ENCODE measurements at places on chromosomes 2 and 18. TPM values are rescaled to one million over a fixed set of nuclear protein-coding genes. Genes with fewer than 3 reads are reported as not detected.

Gene NAT8
- total RNA-seq, result not detected

Gene ALPG
- not detected for total RNA-seq

Gene VAMP5
- total RNA-seq, result 29.4 TPM

DNA sequence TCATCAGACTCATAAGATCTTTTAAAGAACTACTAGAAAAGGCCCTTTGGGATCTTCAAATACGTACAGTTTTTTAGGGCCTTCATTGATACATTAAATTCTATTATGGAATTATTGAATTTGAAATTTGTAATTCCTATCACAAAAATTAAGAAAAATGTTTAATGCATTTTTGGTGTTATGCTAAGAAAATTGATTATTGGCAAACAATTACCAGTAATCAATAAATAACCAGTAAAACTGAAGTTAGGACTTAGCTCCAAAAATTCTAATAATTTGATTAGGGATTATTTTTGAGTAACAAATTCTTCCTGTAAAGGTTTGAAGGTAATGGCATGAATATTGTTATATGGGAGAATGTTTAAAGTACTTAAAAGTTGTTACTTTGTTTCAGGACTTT lies 119.3 kb downstream of the UBR3 start:
- peaks cover 11% of the 10 kb centered on the region for H3K36me3 ChIP-seq
- no peaks in the 10 kb centered on the region for H3K27me3 ChIP-seq
- no peak for DNase-seq

- no peaks in the 10 kb centered on the region for H3K4me1 ChIP-seq
- no peak overlapping the region for H3K4me3 ChIP-seq
- H3K27me3 ChIP-seq, result peaks cover 1% of the 10 kb centered on the region
- no peak for DNase-seq
- no peak overlapping the region for H3K27ac ChIP-seq
Observed at GRCh38 chr2:179311101-179311500, 46.5 kb upstream of the SESTD1 start.

GRCh38 chr2:74328074-74328473 lies 15.1 kb downstream of the SLC4A5 start:
- no peaks in the 10 kb centered on the region for H3K4me1 ChIP-seq
- H3K27me3 ChIP-seq, result no peaks in the 10 kb centered on the region
- H3K36me3 ChIP-seq, result no peaks in the 10 kb centered on the region
- no peak overlapping the region for H3K4me3 ChIP-seq

DNA sequence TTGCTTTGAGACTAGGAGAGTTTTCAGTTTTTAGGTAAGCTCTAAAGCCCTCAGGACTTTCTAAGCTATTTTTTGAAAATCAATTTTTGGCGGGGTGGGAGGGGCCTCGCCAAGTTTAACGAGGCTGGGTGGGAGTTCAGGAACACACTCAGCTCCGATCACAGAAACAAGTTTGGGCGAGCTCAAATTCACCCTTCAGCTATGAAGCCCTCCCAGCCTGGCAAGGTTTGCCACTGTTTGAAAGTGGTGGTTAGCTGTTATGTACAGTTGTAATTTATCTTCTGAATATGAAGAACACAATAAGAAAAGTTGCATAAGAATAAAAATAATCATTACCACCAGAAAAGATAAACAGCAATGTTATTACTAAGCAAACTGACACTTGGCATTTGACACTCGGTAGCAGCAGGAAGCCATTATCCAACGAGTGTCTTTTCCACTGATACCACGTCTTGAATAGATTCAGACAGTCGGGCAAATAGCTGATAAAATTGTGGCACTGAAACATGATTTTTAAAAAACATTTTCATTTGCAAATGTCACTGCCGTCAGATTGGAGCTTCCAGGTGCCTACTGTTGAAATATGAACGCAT lies 59.8 kb downstream of the KCTD1 start:
- no peak overlapping the region for H3K27ac ChIP-seq
- no peaks in the 10 kb centered on the region for H3K36me3 ChIP-seq
- no peaks in the 10 kb centered on the region for H3K27me3 ChIP-seq
- no peak overlapping the region for H3K4me3 ChIP-seq
- DNase-seq, result no peak

DNA sequence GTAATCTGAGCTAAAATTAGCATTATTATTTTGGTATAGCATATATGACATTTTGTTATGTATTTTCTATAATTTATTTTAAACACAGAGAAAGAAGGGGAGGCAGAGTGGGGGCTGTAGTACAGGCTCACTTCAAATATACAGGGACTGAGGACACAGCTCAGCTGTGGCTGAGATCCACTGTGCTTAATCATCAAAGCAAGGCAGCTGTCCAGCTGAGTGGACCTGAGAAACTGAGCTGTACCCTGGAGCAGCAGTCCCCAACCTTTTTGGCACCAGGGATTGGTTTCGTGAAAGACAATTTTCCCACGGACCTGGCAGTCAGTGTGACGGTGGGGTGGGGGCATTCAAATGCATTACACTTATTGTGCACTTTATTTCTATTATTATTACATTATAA lies 687.2 kb downstream of the RNF144A start:
- no peak for DNase-seq
- peaks cover 12% of the 10 kb centered on the region for H3K4me1 ChIP-seq
- no peak overlapping the region for H3K27ac ChIP-seq
- no peaks in the 10 kb centered on the region for H3K36me3 ChIP-seq
- no peak overlapping the region for H3K4me3 ChIP-seq

DNA sequence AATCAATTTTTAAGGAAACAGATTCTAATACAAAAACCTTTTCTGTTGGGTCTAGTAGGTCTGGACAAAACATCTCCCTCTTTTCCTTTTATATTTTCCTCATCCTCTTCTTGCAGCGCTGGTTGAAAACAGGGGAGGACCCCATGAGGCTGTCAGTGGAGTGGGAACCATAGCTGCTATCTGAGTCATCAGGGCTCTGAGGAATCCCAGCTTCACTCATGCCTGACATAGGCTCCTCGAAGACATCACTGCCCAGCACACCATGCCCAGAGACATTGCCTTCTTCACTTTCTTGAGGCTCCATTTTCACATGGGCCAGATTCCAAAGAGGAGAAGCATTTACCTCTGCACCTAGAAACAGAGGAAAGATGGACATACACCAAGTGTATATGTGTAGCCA lies 10.0 kb downstream of the SUPT7L start:
- peak overlapping the region; percentile 23 for H3K27ac ChIP-seq
- peaks cover 16% of the 10 kb centered on the region for H3K4me1 ChIP-seq
- H3K36me3 ChIP-seq, result peaks cover 50% of the 10 kb centered on the region

- no peak overlapping the region for H3K4me3 ChIP-seq
- no peaks in the 10 kb centered on the region for H3K27me3 ChIP-seq
- no peak overlapping the region for H3K27ac ChIP-seq
Observed at GRCh38 chr2:122531290-122532071, 776.0 kb downstream of the TSN start.

- H3K4me3 ChIP-seq, result no peak overlapping the region
- H3K27ac ChIP-seq, result no peak overlapping the region
- H3K36me3 ChIP-seq, result no peaks in the 10 kb centered on the region
- no peaks in the 10 kb centered on the region for H3K4me1 ChIP-seq
- no peak for DNase-seq
Observed at GRCh38 chr18:40849886-40850285, 1105.1 kb upstream of the PIK3C3 start.

DNA sequence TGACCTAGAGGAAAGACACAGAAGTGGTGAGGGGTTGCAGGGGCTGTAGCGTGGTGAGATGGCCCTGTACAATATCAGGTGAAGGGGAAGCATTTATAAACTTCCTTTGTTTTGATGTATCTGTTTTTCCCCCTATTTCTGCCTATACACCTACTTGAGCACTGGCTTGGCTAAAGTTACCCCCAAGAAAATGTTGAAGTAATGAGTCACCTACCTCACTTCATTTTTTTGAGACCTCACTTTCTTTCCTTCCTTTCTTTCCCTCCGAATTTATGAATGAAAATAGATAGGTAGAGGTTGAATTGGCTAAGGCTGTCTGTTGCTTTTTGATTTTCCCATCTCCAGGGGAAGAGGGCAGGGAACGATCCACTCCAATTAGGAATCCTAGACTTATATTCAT lies 231.1 kb upstream of the EPAS1 start:
- H3K27me3 ChIP-seq, result no peaks in the 10 kb centered on the region
- no peak for DNase-seq
- peaks cover 12% of the 10 kb centered on the region for H3K4me1 ChIP-seq
- H3K36me3 ChIP-seq, result no peaks in the 10 kb centered on the region

DNA sequence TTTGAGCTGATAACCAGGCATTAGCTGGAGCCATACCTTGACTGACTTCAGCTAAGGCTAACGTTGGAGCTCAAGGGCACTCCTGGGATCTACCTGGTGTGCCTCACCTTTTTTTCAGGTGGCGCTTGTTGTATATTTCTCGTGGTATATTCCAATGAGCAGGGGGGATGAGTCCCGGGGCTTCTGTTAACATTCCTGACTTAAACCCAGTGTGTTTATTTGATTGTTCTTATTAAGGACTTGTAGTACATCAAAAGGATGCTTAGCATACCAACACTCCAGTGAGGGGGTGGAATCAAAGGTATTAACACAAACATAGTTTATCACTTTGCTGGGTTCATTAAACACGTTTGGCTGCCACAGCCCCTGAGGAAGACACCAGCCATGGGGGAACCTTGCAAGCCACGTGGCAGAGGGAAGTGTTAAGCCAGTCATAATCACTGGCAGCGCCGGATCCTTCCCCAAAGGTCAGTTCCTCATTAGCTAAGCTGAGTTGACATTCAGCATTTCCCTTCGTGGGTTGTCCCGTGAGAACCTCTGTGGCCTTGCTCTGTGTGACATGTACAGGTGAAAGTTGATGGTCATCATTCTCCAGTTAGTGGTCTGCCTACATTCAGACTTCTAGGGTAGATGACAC lies 119.5 kb upstream of the MCFD2 start:
- H3K4me3 ChIP-seq, result no peak overlapping the region
- peaks cover 13% of the 10 kb centered on the region for H3K36me3 ChIP-seq
- H3K27ac ChIP-seq, result peak overlapping the region; percentile 13
- peaks cover 19% of the 10 kb centered on the region for H3K4me1 ChIP-seq
- peak; percentile 40 for DNase-seq

GRCh38 chr2:227057060-227057459 lies 106.9 kb downstream of the COL4A4 start:
- H3K27me3 ChIP-seq, result peaks cover 3% of the 10 kb centered on the region
- H3K4me1 ChIP-seq, result no peaks in the 10 kb centered on the region
- no peak overlapping the region for H3K27ac ChIP-seq
- no peak overlapping the region for H3K4me3 ChIP-seq
- no peak for DNase-seq
- no peaks in the 10 kb centered on the region for H3K36me3 ChIP-seq
